ENCODE measurements at places on chromosomes 2 and 18. TPM values are rescaled to one million over a fixed set of nuclear protein-coding genes. Genes with fewer than 3 reads are reported as not detected.

Gene CKAP2L
- total RNA-seq, result 8.9 TPM

Gene RND3
- total RNA-seq, result not detected

Gene OTOS
- not detected for total RNA-seq

Gene PROM2
- total RNA-seq, result 0.07 TPM
